ENCODE measurements at places on chromosomes 13 and 19.

GRCh38 chr13:94759120-94759728 lies 46.9 kb upstream of the SOX21 start:
- DNase-seq = no peak

- DNase-seq = no peak
Observed at GRCh38 chr13:20983386-20983785, 78.0 kb downstream of the LATS2 start.

- DNase-seq = no peak
Observed at GRCh38 chr13:49213539-49213938, 6.6 kb upstream of the MLNR start.

DNA sequence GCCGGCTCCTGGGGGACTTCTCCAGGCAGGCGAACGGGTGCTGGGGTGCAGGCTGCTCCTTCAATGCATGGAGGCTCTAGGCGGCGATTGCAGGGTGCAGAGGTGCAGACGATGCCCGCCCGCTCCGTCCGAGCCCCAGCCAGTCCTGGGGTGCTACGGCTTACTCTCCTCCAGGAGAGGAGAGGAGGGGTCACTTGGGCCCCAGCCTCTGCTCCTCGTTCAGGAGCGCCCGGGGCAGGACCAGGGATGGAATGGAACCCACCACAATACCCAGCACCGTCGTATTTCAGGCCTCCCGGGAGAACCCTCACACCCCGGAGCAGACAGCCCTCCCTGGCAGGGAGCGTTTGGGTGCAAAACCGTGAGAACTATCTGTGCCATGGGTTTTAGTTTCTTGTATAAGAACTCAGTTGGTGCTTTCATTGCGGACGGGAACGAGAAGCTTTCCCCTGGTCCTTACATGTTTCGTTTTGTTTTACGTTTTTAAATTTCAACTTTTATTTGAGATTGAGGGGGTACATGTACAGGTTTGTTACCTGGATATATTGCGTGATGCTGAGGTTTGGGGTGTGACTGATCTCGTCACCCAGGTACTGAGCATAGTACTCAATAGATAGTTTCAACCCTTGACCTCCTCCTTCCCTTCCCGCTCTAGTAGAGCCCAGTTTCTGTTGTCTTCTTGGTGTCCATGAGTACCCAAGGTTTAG lies 46.8 kb downstream of the ARHGEF18 start:
- no peak for DNase-seq

DNA sequence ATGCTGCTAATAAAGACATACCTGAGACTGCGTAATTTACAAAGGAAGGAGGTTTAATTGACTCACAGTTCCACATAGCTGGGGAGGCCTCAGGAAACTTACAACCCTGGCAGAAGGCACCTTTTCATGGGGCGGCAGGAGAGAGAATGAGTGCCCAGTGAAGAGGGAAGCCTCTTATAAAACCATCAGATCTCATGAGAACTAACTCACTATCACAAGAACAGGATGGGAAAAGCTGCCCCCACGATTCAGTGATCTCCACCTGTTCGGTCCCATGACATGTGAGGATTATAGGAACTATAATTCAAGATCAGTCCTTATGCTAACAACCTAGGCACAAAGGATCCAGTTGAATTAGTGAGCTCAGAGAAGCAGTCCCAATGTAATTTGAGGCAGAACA lies 59.4 kb downstream of the GPC6 start:
- DNase-seq = no peak

DNA sequence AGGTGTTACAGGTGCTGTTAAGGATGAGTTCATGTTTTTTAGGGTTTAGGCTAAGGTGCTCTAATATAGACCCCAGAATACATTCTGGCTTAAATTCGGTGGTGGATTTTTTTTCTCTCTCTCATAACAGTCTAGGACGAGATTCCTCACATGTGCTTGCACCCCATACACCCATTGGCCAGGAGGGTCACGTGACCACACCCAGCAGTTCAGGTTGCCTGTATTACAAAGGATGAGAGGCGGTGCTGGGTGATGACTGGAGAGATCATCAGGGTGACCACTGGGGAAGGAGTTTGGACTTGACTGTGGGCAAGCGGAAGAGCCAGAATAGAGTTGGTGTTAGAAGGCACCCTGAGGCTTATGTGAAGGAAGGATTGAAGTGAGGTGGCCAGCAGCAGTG lies 27.7 kb downstream of the PPP2R1A start:
- no peak for DNase-seq

DNA sequence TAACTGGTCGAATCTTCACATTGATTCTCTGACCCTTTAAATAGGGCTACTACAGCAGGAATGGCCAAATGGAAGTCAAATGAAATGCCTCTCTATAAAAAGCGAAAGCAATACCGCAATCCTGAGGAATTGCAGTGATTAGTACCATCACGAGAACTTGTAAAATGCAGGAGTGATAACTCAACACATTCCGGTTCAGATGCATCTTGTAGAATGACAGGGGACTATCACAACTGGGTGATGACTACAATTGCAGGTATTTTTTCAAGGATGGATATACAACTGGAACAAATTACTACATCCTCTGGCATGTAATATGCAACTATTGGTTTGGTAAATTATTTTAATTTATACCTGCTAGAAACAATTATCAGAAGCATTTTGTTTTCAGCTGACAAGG lies 140.4 kb downstream of the PCDH20 start:
- no peak for DNase-seq

GRCh38 chr19:29162694-29163093 lies 50.3 kb downstream of the UQCRFS1 start:
- DNase-seq = no peak

GRCh38 chr19:51681286-51681941 lies 11.7 kb upstream of the SPACA6 start:
- DNase-seq = peak; percentile 12

DNA sequence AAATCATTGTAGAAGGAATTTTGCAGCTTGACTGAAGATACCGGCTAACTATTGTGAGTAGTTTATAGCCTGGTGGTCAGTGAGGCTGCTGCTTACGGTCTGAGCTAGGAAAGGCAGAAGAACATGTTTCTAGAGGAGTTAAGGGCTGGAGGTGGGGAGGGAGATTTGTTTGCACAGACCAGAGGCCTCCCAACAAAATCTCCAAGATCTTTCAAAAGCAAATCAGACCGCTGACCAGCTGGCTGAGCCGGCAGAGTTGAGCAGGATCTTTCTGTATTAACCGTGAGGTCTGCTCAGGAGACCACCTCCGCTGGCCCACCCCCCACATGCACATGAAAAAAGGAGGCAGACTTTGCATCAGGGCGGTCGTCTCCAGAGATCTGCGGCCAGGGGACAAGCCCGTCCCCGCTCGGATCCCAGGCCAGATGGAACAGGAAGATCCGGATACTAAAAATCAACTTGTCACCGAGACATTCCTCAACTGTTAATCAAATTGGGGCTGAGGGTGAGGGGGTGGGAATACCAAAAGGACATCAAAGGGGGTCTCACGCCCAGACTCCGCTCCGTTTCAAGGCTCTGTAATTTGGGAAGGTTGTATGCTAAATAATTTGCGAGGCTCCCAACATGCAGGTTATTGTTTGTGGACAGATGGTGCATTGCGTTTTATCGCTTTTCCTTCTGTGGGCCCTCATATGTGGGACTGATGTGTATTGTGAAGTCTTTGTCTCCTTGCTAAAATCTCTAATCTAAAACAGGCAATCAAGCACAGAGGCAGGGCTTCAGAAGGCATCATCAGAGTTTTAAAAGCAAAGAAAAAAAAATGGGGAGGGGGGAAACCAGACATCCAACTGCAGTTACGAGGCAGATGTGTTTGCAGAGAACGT lies 319.0 kb downstream of the ZNF536 start:
- DNase-seq = no peak

GRCh38 chr19:1874554-1875185 lies 10.6 kb downstream of the ABHD17A start:
- DNase-seq = no peak

- no peak for DNase-seq
Observed at GRCh38 chr13:114104655-114105520, 27.5 kb downstream of the RASA3 start.

GRCh38 chr19:41691268-41691970 lies 3.3 kb upstream of the CEACAM7 start:
- DNase-seq = no peak

DNA sequence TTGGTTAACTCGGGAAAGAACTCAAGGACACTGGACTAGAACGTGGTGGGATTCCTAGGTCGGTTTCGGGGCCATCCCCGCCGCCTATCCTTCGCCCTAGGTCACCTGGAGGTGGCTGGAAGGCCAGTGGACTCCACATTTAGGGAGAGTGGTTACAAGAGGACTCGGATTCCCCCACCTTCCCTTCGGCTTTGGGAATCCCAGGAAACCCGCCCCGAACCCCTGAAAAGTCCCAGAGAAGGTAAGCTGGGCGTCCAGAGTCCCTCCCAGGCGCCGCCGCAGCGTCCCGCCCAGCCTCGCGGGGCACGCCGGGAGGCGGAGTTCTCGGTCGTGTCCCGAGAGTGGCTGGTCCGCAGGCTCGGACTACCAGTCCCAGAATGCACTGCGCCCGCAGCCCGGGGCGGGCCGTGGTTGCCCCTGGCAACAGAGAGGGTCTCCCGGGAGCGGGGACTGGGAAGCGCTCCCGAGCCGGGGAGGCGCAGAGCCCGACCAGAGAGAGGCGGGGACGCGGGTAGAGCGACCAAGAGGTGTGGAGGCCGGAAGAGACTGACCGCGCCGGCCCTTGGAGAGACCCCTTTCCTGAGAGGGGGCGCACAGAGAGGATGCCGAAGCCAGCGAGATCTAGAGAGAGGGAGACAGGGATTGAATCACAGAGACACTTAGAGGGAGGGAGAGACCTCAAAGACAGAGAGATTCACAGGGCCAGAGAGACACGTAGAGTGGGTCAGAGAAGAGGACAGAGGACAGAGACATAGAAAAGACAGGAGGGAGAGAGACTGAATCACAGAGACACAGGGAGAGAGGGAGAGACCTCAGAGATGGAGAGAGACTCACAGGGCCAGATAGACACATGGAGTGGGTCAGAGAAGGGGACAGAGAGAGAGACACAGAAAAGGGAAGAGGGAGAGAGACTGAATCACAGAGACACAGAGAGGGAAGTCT lies 2.6 kb upstream of the PRKCG start:
- peak; percentile 89 for DNase-seq

DNA sequence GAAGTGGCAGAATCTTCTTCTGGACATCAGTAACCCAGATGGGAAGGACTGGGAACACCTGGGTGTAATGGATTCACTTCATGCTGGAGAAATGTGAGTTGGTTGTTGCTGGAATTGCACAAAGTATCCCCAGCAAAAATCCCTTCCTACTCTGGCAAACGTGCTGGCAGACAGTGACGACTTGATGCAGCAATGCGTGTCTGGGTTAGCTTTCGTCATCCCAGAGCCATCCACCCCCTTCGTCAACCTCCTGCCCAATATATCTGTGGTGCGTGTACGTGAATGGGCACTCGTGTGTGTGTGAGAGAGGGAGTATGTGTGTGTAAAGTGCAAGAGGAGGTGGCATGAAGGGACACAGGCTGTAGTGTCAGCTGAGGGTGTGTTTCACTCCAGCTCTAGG lies 70.9 kb downstream of the TM9SF2 start:
- no peak for DNase-seq

GRCh38 chr13:21595546-21595822 lies 8.5 kb downstream of the MICU2 start:
- no peak for DNase-seq

DNA sequence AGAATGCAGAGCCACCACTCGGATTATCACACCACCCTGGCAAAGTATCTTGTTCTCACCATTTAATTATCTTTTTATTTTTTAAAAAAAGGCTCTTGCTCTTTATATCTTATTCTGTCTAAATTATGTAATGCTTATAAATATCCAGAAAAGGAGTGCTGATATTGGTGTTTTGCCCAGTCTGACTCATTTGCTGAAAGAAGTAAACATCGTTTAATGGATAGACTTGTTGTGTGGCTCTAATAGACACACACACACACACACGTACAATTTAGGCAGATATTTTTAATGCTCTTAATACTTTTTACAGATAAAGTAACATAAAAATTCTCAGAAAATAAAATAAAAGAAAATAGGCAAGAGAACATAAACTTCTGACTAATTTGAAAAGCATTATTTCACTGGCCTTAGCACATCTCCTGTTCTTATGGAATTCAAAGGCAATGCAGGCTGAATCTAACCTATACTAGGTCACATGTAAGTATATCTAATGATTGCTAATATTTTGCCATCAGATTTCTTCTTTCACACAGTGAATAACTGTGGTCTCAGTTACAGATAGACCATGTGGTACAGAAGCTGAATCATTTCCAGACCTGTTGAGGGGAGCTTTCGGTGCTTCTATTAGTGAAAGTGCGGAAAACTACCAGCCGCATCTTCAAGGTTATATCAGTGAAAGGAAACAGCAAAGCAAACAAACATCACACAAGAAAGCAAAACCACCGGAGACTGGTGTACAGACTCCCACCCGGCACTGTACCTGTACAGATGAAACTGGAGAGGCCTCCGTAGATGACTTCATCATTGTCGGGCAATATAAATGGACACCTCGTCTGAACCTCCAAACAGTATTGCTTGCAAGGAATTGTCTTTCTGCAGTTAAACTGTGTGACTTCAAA lies 642.1 kb upstream of the ARGLU1 start:
- DNase-seq = no peak

GRCh38 chr19:52464798-52465470 lies 11.6 kb downstream of the ZNF578 start:
- DNase-seq = no peak

GRCh38 chr13:53152057-53152421 lies 123.4 kb downstream of the OLFM4 start:
- no peak for DNase-seq

GRCh38 chr19:19418555-19419260 lies 13.2 kb downstream of the GATAD2A start:
- DNase-seq = no peak

GRCh38 chr13:22175815-22176214 lies 504.9 kb downstream of the FGF9 start:
- DNase-seq = no peak

GRCh38 chr13:51260154-51260553 lies 38.0 kb downstream of the FAM124A start:
- no peak for DNase-seq

GRCh38 chr19:8615813-8616596 lies 5.5 kb upstream of the ADAMTS10 start:
- peak; percentile 25 for DNase-seq

GRCh38 chr13:22061371-22061805 lies 390.5 kb downstream of the FGF9 start:
- no peak for DNase-seq

- DNase-seq = no peak
Observed at GRCh38 chr19:35601971-35602370, 10.6 kb upstream of the HAUS5 start.

DNA sequence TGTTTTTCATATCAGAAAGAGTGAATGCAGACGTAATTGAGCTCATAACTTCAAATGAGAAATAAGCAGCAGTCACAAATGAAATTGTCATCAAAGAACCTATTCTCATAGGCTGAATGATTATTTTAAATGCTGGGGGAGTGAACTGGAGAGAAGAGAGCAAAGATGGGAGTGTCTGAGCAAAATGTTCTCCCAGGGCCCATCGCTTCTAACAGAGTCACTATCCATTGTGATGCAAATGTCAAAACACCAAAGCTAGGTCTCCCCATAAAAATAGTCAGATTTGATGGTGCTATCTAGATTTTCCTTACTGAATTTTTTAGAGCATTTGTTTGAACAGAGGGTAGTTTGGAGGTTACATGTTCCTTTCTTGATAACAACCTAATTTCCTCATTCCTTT lies 278.7 kb downstream of the PCDH9 start:
- DNase-seq = no peak

All from SHP77 treated with DMSO at 0.1 percent for 48 hours (cell line).